ENCODE measurements at places on chromosomes 6 and 20.

- DNase-seq, result no peak
These were observed 81.0 kb upstream of the FAM8A1 start for GRCh38 chr6:17519120-17519519.

- peak; percentile 65 for DNase-seq
These were observed 109.8 kb downstream of the HFE start for GRCh38 chr6:26196846-26197635.

- no peak for DNase-seq
These were observed 248.8 kb downstream of the KHDC1L start for GRCh38 chr6:72976484-72976883.

GRCh38 chr6:158061709-158062461, 80.2 kb downstream of the SYNJ2 start:
- DNase-seq, result no peak

- no peak for DNase-seq
These were observed 67.9 kb downstream of the LIN28B start for GRCh38 chr6:105024803-105025202.
